ENCODE measurements at places on chromosomes 1 and 21.

DNA sequence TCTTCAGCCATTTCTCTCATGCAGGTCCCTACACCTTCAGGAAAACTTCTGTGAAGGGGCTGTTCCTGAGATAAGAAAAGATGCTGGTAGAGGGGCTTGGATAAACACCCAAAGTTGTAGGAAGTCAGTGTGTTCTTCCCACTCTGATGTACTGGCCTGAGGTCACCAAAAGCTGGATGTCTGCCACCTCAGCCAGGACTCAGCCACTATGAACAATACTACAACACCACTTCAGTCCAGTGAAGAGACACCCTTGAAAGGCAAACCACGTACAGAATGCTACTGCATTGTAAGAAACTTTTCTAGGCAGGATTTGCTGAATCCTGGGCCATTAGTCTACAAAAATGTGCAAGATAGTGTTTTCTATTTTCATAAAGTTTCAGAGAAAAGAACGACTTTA, 2.4 kb downstream of the PTPN14 start:
- DNase-seq = peak; percentile 49

- peak; percentile 55 for DNase-seq
Observed at GRCh38 chr1:227947676-227948492, at the start of gene WNT9A. Gene WNT9A (minus strand): TSS chr1:227947932. CDS start chr1:227947887, 45 bp downstream.

- no peak for DNase-seq
Observed at GRCh38 chr1:151054971-151055547, 4.4 kb downstream of the CDC42SE1 start.

GRCh38 chr21:39051588-39051949, 131.7 kb downstream of the PSMG1 start:
- DNase-seq = no peak

- no peak for DNase-seq
Observed at GRCh38 chr1:115140442-115141144, 51.3 kb upstream of the TSPAN2 start.

GRCh38 chr1:11198851-11199594, 9.9 kb downstream of the ANGPTL7 start:
- no peak for DNase-seq

DNA sequence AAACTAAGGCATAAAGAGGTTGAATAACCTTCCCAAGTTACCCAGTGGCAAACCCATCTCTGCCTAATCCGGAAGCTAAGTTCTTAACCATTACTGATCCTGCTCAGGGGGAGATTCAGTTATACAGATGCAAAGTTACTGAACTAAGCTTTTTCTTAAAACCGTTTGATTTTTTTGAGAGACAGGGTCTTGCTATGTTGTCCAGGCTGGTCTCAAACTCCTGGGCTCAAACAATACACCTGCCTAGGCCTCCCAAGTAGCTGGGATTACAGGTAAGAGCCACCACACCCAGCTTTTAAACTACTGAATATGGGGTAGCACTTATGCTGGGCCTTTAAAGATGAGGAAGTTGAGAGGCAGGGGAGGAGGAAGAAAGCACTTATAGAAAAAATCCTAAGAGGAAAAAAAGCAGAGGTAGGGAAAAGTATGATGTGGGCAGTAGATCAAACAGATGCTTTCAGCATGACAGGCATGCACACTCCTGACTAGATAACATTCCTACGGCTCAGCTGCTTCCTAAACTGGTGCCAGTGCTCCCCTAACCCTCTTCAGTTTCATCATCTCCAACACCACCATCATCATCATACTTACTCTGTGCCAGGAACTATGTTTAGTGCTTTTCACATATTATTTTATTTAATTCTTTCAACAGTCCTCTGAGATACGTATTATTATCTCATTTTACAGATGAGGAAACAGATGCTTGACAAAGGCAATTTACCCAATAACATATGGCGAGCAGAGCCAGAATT, 5.8 kb downstream of the PAFAH2 start:
- peak; percentile 19 for DNase-seq

All from cardiac muscle cell (in vitro differentiated cells and primary cell).